ENCODE measurements at places on chromosomes 2 and 18.
A peak's percentile ranks its signal among the peaks of the same experiment; 100 is the strongest.

DNA sequence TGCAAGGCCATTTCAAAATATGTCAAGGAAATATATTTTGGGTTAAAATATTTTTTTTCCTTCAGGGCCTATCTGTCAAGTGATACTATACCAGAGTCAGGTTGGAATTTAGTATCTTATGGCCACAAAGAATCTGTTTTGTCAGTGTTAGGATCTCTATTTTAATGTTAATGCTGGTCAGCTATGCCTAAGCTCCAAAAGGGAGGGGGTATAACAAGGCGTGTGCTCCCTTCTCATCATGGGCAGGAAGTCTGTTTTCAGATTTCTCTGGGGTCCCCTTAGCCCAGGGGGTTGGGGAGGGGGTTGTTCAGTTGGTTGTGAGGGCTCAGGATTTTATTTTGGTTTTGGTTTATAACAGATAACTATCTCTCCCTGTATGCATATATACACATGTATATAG is 126.4 kb downstream of the TMEM163 start:
- DNase-seq, result no peak

GRCh38 chr2:96963316-96963715 is 23.1 kb downstream of the FAM178B start:
- DNase-seq, result no peak

DNA sequence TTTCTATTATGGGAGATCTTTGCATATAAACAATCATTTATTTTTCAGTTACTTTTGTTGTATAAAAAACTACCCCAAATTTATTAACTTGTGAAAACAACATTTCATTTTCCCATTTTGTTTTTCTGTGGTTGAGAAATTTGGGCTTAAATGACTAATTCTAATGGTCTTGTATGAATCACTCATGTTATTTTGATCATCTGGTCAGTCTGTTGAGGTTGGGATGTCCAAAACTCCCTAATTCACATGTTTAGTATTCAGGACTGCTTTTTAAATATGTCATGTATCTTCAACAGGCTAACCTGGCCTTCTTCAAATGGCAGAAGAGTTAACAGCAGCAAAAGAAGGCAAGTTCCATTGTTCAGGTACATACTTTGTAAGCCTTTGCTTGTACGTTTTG is 788.1 kb downstream of the TRIB2 start:
- DNase-seq, result no peak

- DNase-seq, result peak; percentile 19
Observed at GRCh38 chr2:134127496-134127895, 126.4 kb upstream of the MGAT5 start.

DNA sequence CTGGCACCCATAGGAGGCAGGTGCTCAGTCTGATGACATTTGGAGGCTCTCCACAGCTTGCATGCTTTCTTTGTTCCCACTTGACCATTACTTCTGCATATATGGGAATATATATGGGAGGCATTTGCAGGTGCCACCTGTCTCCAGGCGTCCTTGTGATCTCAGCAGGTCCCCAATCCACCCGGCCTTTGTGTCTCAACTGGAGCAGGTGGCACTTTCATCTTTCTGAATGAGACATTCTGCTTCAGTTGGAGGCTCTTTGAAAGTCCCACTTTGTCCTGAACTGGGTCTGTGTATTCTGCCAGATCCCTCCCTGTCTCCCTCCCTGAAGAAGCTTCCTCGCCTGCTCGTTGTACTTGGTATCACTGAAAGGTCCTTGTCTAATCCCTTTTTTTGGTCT is 318.1 kb upstream of the EPAS1 start:
- no peak for DNase-seq

GRCh38 chr2:31271851-31272267 is 37.9 kb downstream of the EHD3 start:
- DNase-seq, result no peak

GRCh38 chr2:212970132-212970531 is 181.3 kb downstream of the IKZF2 start:
- no peak for DNase-seq

GRCh38 chr2:54285451-54285850 is 29.4 kb upstream of the TSPYL6 start:
- no peak for DNase-seq

- DNase-seq, result no peak
Observed at GRCh38 chr2:171430516-171431410, 3.0 kb downstream of the METTL8 start.

DNA sequence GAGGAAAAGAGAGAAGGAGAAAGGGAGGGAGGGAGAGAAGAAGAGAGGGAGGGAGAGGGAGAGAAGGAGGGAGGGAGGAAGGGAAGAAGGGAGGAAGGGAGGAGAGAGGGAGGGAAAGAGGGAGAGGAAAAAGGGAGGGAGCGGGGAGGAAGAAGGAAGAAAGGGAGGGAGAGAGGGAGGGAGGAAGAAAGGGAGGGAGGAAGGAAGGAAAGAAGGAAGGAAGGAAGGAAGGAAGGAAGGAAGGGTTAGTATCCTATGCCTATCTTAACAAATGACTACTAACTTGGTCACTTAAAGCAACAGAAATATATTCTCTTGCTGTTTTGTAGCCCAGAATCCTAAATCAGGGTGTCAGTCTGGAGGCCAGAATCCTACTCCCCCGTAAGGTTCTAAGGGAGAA is 52.1 kb downstream of the CMPK2 start:
- no peak for DNase-seq

Data from stimulated activated CD4-positive, alpha-beta T cell treated with anti-CD3 and anti-CD28 coated beads, TNF-alpha, amount 100 ng/mL, for 4 hours (primary cell).